ENCODE measurements at places on chromosomes 13 and 19.

DNA sequence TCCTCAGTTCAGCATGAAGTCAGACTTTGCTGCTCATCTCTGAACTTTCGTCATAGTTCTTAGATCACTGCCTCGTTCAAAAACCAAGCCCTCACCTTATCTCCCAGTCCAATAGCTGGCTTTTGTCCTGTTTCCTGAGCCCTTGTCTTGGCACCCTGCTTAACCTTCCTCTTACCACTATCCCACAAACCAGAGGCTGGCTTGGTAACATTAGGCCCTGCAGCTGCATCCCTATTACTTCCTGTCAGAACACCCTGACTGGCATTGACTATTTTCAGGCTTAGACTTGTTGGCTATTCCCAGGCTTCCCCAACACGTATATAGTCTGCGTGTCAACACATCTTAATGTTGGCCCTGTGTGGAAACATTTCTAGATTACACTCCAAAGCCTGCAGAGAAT lies 172.4 kb downstream of the VWA8 start:
- no peak for DNase-seq

DNA sequence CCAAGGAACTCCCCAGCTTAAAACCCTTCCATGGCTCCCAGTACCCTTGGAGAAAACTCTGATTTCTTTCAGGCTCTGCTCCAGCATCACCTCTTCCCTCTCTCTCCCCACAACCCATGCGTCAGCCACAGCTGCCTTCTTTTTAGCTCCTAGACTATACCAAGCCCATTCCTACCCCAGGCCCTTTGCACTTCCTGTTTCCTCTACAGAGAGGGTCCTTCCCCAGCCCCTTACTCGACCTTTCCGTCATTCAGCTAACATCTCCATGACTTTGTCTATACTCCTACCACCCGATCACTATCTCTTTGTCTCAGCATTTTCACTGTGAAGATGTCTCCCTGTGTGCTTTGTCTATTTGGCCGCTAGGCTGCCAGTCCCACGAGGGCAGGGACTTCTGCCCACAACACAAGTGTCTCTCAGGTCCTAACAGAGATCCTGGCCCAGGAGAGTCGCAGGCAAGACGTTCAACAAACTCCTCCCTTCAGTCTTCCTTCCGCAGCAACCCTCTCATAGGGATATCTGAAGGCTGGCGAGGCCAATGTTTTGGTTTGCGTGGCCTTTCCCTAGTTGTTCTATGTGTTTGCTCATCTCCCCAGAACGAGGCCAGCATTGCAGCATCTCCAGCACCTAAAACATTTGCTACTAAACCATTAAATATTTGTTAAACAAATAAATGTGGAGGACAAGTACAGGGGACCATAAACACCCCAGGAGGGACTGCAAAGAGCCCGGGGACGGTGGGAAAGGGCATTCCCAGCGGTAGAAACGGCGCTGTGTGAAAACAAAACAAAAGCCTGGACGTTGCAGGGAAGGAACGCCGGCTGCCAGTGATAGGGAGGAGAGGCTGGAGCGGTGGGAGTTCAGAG lies 816 bp downstream of the CCNP start:
- no peak for DNase-seq

DNA sequence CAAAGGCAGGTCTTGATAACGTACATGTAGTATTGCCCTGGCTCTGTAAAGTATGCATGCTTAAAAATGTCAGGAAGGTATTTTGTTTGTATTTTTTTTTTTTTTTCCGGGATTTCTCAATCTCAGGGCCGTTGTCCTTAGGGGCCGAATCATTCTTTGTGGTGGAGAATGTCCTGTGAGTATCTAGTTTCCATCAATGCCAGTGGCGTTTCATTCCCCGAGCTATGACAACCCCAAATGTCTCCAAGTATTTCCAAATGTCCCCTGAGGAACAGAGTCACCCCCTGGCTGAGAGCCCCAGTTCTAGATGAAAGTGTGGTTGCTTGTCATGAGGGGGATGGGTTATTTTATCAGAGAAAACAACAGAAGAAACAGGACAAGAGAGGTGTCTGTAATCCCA lies 68.7 kb downstream of the ACSBG2 start:
- no peak for DNase-seq

GRCh38 chr19:14843169-14843568 lies 5.6 kb downstream of the OR7A10 start:
- no peak for DNase-seq

GRCh38 chr13:29543230-29544215 lies 52.0 kb downstream of the SLC7A1 start:
- no peak for DNase-seq

DNA sequence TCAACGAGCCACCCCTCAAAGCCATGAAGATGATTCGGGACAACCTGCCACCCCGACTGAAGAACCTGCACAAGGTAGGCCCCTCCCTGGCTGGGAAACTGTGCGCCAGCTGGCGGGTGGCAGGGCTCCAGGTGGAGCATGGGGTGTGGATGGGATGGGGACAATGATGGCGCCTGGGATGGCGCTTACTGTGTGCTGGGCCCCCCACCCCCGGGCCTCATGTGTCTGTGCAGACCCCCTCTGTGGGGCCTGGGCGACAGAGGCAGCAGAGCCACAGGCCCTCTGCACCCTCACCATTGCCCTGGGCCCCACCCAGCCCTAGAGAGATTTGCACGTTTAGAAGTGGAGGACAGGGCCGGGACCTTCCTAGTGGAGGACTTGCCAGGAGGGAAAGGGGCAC lies 19.0 kb upstream of the NCCRP1 start:
- no peak for DNase-seq

DNA sequence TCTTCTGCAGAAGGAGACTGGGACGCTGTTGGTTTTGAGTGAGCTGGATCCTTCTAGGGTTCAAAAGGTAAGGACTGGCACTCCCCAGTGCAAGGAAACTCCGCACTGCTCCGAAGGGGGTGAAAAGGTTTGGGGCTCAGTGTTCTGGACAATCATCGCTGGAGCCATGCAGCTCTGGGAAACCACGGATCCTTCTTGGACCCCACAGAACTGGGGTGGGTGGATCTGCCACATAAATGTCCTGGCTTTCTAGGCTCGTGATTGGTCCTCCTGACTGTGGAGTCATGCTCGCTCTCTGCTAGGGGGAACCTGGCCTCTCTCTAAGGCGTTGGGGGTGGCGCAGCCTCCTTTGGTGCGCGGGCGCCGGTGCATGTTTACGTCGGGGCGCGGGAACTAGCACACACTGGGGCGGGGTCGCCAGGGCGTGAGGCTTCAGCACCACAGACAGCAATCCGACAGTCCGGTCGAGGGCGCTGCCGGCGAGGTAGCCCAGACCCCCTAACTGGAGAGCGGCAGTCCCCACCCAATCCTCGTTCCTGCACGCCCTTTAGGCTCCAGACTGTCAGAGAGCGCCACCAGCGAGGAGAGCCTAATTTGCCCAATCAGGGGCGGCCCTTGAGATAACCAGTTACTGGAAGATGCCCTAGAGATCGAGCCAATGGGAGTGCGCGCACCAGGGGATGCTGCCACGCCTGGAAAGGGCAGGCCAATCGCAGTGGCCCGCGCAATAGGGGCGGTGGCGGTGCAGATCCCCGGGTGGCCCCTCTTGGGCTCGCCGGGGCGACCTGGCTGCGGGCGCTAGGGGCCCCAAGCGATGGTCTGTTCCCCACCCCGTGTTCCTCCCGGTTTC lies 913 bp upstream of the ELAVL3 start:
- DNase-seq, result no peak

DNA sequence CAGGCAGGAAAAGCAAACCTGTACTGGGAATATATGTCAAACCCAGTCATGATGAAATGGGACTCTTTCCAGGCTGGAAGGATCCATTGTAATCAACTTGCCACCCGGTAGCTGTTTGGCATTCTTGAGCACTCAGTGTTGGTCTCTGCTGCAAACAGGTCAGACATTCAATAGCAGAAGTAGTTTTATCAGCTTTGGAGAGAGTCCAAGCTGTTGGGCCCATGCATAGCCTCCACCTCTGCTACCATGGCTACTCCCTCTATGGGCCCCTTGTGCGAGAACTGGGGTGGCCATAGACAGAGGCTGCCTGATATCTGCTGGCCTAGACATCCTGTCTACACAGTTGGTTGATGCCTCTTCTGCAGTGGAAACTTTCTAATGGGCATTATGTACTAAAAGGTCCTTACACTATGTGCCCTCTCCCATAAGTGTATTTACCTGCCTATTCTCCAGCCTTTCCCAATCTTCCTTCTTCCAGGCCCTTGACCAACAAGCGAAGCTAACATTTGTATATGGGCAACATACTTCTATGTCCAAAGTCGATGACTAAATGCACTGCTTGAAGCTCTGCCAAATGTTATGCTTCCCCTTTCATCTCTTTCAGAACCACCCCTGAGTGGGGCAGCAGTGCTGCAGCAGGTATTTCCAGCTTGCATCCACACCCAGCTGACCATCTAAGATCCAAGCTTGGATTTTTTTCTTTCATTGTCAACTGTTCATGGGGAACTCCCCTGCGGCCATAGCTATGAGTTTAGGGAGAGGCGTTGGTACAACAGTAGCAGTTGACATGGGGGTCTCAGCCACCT lies 5.3 kb upstream of the RNF6 start:
- DNase-seq, result no peak

GRCh38 chr19:17610384-17610783 lies 54.9 kb downstream of the COLGALT1 start:
- DNase-seq, result no peak

GRCh38 chr19:57338877-57339276 lies 12.2 kb upstream of the ZNF304 start:
- no peak for DNase-seq

GRCh38 chr13:27969082-27969865 lies at the start of gene CDX2:
CDX2 (minus strand) TSS chr13:27969315; CDS start chr13:27969006, 309 bp downstream.
- no peak for DNase-seq

- DNase-seq, result no peak
Measured at GRCh38 chr19:14554382-14554812, 17.5 kb downstream of the NDUFB7 start.

GRCh38 chr19:41930926-41931592 lies 2.8 kb upstream of the ERFL start:
- DNase-seq, result no peak

DNA sequence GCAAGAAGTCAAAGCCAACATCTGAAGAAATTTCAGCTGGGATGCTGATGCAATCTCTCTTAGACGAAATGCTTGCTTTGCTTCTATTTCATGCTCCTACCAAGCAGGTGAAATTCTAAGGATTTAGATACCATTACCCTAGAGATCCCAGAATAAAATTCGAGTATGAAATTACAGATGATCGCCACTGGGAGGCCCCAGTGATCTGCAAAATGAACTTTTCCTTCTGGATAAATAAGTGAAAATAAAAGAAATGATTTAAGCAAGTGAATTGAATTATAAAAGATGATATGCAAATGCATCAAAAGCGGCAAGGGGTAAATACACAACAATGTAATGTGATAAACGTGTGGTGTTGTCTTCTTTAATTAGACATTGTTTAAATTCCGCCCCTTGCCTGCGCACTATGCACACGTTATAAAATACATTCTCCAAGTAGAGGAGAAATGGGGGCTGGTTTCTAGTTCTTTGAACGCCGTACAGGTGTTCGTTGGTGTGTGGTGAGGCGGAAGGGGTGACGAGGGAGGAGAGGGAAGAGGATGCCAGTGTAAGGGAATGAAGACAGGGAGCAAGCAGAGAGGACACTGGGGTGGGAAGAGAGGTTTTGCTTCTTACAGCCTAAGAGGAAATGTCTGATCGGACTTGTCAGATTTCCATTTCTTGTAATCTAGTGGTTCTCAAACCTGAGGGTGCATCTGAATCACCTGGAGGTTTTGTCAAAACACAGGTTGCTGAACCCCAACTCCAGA lies 58.0 kb downstream of the ERCC5 start:
- DNase-seq, result no peak

DNA sequence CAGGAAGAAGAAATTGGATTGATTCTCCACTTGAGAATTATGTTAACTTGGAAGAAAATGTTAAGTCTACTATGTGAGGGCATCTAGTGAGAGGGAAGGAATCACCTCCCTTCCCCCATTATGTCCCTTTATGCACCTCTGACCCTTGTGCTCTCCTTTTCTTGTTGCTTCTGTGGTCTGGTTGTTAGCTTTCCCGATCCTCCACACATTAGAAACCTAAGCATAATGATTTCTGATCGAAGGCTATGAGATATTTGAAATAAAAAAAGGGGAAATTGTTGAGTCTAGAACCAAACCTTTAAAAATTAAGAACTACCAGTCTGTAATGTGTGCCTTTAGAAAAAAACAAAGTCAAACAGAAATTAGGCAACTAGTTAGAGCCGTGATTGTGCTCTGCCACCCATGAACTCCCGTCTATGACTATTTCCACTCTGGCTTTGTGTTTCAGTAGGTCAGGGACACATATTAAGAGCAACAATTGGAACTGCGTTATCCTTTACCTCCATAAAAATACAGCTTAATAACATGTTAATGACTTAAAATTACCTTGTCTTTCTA lies 463 bp upstream of the GPC6 start:
- no peak for DNase-seq
